RWPE1 (cell line): ENCODE measurements at places on chromosomes 5 and 9.
A peak's percentile ranks its signal among the peaks of the same experiment; 100 is the strongest.

DNA sequence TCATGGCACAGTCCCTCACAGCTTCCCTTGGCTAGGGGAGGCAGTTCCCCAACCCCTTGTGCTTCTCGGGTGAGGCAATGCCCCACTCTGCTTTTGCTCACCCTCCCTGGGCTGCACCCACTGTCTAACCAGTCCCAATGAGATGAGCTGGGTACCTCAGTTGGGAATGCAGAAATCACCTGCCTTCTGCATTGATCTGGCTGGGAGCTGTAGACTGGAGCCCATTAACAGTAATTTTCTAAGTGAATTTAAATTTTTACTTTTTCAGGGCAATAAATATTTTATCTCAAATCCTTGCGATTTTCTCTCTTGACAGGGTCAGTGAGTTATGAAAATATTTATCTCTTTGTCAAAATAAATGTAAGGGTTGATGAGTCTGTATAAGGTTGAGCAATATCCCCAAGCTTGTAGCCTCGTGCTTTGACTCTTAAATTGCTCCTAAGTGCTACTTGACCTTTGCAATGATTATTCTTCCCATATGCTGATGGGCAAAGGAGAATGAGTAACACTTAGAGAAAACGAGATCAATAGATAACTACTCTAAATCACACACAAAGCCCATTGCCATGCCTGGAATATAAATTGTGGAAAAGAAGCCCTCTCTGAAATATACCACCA, 82.1 kb upstream of the MOCS2 start:
- DNase-seq, result no peak

GRCh38 chr9:80635065-80635464, 1054.3 kb downstream of the TLE1 start:
- DNase-seq, result no peak

- no peak for DNase-seq
Measured at GRCh38 chr9:77748214-77748772, 100.2 kb upstream of the GNA14 start.

- DNase-seq, result no peak
Measured at GRCh38 chr9:16154521-16155078, 601.8 kb downstream of the CCDC171 start.

DNA sequence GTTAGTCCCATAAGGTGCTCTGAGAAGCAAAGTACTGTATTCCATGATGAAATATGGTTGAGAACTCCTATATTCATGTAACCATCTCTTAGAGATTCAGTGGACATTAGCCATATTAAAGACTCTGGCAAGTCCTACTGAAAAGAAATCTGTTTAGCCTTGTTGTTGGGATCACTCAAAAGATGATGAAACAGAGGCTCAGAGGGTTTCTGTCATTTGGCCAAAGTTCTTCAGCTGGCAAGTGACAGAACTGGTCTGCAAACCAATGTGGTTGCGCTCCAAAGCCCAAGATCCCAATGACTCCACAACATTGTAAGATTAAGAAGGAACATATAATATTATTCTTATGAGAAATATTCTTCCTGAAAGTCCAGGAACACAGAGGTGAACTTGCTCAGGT, 462.9 kb downstream of the ACTL7B start:
- DNase-seq, result no peak

DNA sequence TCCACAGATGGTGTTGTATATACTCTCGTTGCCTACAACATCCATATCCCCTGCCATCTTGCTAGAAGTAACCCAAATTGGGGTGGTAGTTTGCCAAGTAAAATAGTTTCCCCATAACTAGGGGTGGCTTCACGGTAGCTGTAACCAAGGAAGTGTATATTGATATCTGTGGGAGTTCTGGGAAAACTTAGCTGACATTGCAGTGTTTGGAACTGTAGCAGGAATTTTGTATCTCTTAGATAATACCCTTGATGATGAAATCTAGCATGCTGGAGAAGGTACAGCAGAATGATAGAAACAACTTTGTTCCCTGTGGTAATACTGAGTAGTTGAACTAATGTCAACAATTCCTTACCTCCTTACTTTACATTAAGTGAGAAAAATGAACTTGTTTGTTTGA, 29.8 kb downstream of the FBXL7 start:
- no peak for DNase-seq

GRCh38 chr9:136674786-136675349, 12.2 kb downstream of the EGFL7 start:
- no peak for DNase-seq

GRCh38 chr9:3656224-3656623, 130.4 kb upstream of the RFX3 start:
- no peak for DNase-seq

DNA sequence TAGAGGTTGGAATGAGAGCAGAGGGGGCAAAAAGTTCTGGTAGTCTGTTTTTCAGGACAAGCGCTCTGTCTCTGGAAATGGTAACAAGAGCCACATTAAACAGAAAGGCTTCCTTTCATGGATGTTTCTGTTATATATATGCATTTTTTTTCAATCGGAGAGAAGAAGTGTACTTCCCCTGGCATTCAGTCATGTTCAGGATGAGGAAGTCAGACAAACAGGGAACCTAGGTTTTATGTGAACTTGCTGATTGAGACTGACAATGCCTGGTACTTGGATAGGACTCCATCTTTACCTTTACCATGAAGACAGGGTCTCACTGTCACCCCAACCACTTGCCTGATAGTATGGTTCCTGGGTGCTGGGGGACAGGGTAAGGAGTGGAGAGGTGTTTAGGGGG, 30.1 kb upstream of the ZBED3 start:
- no peak for DNase-seq

DNA sequence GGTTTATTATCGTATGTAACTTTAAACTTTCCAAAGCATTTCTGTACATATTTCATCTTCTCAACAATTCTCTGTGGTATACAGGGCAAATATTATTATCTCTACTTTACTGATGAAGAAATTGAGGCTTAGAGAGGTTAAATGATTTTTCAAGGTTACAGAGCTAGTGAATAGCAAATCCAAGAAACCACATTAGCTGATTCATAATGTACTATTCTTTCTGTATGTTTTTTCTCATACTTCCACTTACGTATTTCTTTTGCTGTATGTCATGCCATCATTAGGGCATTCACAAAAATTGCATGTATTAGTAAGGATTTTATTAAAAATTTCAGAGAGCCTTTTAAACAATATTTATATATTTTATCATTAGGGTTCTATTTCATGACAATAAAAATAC, 372.4 kb upstream of the DMAC1 start:
- DNase-seq, result no peak

DNA sequence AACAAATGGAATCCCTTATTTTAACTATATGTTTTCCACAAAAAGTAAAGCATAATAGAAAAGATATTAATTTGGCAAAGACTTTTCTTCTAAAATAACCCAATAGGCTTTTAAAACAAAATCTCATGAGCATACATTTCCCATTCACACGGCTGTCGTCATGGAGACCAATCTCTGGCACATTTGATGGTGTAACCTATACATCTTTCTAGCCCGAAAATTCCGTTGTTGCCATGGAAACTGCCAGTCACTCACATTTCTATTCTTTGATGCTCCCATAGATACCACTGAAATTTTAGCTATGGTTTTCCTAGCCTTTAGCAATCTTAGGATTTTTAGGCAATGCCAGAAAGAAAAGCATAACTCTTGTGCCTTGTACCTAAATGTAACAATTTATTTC, 262.9 kb upstream of the TRPM3 start:
- no peak for DNase-seq

GRCh38 chr9:125772740-125773139, 25.6 kb downstream of the PBX3 start:
- no peak for DNase-seq

- DNase-seq, result no peak
Measured at GRCh38 chr9:37430841-37431597, 8.5 kb downstream of the GRHPR start.

DNA sequence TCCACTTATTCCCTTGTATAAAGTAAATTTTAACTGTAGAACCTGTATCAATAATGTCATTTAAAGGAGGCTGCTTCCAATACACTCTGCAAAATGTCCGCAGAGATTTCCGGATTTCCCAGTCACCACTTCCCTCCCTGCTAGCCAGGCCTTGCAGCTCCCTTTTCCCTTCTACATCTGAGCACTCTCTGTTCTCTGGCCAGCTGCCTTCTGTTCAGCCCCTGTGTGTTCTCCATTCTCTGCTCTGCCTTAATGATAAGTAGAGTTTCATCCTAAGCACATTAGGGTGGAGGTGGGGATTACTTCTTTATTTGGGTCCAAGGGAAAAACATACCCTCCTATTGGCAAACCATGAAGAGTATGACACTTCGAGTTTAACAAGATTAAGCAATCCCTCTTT, 719.6 kb upstream of the WWC1 start:
- DNase-seq, result no peak

- DNase-seq, result peak; percentile 80
Measured at GRCh38 chr9:37999588-38000189, 69.3 kb downstream of the SHB start.

GRCh38 chr9:7115606-7116005, 357.8 kb downstream of the KDM4C start:
- DNase-seq, result no peak

- DNase-seq, result no peak
Measured at GRCh38 chr5:159182691-159183090, 26.7 kb downstream of the RNF145 start.

DNA sequence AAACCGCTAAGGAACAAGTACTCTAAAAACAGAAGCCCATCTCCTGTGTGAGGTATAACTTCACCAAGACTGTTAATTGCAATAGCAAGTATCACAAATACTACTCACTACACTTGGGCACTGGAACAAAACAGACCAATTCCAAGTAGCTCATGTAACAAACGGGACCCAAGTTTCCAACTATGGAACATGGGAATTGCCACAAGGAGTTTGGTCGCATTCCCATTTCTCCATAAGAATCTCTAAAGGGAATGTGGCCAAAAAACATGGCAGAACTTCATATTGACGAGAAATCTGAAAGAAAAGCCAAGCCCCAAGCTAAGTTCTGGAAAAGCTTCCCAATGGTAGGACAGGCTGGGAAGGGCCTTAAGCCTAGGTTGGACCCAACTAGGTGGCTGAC, 162.5 kb downstream of the MAPKAP1 start:
- no peak for DNase-seq

DNA sequence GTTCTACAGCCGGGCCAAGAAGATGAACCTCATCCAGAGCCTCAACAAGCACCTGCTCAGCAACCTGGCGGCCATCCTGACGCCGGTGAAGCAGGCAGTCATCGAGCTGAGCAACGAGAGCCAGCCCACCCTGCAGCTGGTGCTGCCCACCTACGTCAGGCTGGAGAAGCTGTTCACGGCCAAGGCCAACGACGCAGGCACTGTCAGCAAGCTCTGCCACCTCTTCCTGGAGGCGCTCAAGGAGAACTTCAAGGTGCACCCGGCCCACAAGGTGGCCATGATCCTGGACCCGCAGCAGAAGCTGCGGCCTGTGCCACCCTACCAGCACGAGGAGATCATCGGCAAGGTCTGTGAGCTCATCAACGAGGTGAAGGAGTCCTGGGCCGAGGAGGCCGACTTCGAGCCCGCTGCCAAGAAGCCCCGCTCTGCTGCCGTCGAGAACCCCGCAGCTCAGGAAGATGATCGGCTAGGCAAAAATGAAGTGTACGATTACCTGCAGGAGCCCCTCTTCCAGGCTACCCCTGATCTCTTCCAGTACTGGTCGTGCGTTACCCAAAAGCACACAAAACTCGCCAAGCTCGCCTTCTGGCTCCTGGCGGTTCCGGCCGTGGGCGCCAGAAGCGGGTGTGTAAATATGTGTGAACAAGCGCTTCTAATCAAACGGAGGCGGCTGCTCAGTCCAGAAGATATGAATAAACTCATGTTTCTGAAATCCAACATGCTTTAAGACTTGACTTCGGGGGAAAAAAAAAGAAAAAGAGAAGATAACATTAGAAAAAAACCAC, 28.5 kb downstream of the AMBP start:
- DNase-seq, result no peak

- no peak for DNase-seq
Measured at GRCh38 chr9:125913551-125913950, 166.4 kb downstream of the PBX3 start.

DNA sequence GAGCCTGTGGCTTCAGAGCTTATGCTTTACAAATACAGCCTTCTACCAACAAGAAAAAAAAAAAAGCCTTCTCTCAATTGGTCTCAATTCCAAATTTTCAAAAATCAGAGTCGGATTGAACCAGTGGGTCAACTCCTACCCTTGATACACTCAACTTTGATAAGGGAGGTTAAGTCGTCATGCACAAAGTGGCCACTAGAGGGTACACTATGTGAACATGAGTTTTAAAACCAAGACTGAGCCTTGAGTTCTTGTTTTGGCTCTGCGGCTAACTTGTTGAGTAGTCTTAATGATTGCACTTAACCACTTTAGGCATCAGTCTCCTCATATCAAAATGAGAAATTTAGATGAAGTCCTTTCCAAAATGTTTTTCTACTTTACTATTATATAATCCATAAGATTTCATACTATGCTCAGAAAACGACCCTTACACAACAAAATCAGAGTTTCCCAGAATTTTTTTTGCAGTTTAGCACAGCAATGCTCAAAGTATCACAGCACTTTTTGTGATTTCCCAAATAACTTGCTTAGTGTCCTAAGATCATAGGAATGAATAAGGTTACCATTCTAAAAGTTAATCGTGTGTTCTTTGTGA, 92.9 kb upstream of the MTAP start:
- DNase-seq, result no peak

- DNase-seq, result no peak
Measured at GRCh38 chr5:16589658-16590057, 27.1 kb downstream of the RETREG1 start.

DNA sequence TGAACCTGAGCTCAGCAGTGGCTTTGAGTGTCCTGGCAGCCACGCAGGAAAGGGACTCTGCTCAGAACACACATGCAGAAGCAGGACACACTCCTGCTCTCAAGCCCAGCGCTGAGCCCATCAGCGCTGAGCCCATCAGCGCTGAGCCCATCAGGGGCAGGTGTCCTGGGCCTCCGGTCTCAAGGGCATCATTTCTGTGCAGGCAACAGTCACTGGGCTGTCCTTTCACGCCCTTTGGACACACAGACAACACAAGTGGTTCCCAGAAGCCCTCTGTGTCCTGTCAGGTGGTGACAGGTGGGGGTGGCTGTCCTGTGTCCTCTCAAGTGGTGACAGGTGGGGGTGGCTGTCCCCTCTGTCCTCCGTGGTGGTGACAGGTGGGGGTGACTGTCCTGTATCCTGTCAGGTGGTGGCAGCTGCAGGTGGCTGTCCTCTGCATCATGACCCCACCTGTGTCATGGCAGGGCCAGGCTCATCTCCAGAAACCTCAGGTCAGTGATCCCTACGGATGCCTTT, 39.0 kb upstream of the CLPTM1L start:
- DNase-seq, result no peak

DNA sequence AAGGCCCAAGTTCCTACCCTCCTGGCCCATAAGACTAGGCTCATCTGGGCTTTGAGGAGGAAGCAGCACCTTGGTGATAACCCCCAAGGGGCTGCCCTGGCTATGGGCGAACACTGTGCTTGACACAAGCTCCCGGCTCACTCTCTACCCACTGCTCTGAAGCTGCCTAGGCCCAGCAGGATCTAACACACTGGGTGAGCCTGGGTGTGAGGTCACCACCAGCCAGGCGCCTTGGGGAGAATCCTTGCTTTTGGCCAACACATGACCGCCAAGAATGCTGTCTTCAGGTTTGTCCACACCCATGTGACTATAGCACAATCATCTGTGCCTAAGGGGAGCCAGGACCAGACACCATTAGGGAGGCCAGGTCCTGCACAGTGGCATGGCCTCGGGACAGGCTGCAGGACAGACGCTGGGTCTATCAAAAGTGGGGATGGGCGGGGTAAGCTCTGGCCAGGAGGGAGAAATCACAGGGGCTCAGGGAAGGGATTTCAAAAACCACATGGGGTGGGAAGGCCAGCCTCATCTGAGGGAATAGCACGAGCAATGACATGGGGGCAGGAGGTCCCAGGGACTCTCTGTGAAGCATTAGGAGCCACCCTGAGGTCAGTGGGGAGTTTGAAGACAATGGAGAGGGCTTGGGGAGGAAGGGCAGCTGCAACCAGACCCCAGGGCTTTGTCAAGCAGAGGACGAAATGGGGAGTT, 29.6 kb downstream of the BICD2 start:
- DNase-seq, result no peak
